HL-60 (cell line): ENCODE measurements at places on chromosomes 3 and 15.
A peak's percentile ranks its signal among the peaks of the same experiment; 100 is the strongest.

DNA sequence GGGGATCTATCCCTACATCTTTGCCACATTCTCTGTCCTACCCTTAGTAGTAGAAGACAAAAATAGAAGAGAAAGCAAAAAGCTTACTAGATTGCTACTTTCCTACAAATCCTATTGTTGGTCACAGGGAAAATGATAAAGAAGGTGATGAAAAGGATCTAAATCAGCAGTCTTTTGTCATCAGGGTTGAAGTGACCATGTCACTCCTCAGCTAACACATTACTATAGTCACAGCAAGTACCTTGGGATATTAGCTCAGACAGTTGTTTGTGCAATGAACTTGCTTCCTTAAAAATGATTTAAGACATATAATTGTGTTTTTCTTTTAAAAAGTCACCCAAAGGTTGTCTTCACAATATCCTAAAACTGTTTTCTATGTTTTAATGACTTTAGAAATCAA, 6.3 kb downstream of the ST3GAL6 start:
- DNase-seq = no peak

DNA sequence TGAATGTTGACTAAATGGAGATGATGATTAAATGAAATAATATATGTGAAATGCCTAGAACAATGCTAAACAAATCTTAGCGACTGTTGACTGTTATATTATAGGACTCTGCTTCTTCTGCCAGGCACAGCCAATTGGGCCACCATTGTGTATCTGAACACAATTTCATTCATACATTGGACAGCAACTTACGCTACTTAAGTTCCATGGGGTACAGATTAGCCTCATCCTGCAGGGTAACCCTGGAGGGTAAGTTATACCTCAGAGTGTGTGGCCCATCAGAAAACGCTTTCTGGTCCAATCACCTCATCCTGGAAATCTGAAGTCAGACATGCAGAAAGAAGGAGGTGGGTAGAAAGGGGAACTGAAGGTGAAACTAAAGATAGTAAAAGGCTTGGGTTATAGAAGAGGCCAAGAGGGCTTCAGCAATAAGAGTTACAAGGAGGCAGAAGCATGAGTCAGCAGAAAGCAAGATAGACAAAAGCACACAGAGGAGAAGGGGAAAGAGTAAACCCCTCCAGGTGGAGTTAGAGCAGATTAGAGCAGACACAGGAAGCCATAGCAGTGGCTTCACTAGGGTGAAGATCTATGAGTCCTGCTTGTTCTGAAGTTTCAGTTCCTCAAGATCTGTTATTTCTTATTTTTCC, 119.3 kb upstream of the SLC24A5 start:
- peak; percentile 46 for DNase-seq

DNA sequence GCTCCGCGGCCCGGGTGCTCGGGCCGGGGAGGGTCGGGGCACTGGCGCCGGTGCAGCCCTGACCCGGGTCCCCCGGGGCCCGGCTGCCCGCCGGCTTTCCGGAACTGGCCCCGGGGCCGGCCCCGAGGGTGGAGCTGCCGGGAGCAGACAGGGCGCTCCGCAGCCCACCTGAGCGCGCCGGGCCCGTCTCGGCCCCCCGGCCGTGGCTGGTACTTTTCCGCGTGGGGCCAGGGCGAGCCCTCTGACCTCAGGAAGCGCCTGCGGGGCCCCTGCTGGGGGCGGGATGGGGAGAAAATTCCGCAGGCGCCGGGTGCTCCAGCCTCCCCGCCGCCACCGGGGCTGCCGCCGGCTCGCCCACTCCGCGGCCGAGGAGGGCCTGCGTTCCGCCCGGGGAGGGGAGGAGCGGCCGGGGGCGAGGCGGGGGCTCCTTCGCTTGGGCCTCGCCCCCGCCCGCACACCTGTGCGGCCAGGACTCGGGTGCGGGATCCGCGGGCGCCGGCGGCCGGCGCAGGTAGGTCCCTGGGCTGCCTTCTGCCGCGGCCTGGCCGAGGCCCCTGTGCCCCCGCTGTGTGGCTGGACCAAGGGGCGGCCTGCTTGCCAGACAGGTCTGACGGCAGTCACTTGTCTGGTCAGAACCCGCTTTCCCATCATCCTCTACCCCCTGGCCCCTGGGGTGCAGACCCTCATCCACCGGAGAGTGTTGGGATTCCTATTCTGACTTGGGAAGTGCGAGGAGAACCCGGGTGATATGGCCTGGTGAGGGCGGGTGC, 3.5 kb downstream of the FURIN start:
- no peak for DNase-seq

- no peak for DNase-seq
These were observed 13.7 kb downstream of the PLEKHO2 start for GRCh38 chr15:64855205-64855975.

- DNase-seq = no peak
These were observed 8.8 kb downstream of the LINGO1 start for GRCh38 chr15:77623755-77624524.

DNA sequence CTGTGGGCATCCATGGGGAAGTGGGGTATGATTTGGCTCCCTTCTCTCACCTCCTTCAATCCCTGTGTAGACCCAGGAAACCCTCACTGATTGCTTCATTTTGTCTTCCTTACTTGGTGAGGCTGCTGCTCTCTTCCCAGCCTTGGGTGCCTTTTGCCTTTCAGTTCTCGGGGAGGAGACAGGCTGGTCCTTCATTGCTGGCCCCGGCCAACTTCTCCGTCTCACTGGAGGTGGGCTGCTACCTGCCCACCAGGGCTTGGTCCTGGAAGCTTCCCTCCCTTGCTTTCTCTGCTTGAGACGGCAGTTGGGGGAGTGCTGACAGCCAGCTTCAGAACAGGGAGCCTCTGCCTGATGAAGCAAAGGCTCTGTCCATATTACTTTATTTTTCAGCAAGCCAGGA, 4.7 kb downstream of the FOXL2 start:
- no peak for DNase-seq
